ENCODE measurements at places on chromosomes 12 and 14.
A peak's percentile ranks its signal among the peaks of the same experiment; 100 is the strongest.

- no peak for DNase-seq
Observed at GRCh38 chr14:104989951-104990303, 4.3 kb downstream of the CLBA1 start.

DNA sequence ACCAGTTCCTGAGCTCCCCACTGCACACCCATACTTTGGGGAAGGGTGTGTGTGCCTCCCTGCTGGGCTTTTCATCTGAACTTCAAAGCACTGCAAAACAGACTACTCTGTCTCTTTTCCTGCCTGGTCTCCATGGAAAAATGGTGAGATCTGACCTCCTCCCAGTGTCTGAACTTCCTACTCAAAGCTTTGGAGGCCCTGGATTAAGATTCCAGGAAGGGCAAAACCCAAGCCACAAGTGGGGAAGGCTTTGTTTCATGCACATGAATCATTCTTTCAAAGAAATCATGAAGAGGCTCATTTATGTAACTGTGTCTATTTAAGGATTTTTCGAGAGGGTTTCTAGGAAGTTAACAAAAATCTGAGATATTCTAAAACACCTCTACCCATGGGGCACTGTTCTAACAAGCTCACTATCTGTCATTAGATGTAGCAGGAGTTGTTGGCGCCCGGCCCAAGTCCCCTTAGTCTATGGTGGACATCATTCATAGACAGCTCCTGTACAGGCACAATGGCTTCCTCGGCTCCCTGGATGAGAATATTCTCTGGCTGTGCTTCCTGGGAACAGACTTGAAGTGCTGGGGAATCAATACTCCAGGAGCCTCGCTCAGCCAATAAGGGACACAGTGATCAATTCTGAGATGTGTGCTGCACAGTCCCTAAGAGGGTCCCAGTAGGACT lies 224.0 kb downstream of the KTN1 start:
- no peak for DNase-seq

- no peak for DNase-seq
Observed at GRCh38 chr14:93970965-93971634, 5.3 kb downstream of the ASB2 start.

GRCh38 chr12:94170690-94171594 lies 22.6 kb downstream of the PLXNC1 start:
- DNase-seq: no peak

GRCh38 chr12:105741786-105742566 lies 396.8 kb downstream of the NUAK1 start:
- peak; percentile 71 for DNase-seq

DNA sequence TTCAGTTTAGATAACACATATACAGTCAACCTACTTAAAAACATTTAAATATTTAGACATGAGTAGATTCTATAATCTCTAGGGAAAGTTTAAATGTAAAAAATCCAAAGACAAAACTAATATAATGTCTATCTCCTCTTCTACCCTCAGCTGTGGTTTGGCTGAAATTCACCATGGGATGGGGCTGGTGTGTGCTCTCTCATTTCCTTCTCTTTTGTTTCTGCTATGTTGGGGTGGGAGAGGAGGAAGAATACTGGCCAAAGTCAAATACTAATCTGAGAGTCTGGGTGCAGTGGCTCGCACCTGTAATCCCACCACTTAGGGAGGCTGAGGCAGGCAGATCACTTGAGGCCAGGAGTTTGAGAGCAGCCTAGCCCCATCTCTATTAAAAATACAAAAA lies 1673.9 kb upstream of the SEL1L start:
- DNase-seq: no peak

GRCh38 chr12:57548488-57548887 lies 1.4 kb upstream of the KIF5A start:
- no peak for DNase-seq

- DNase-seq: peak; percentile 13
Observed at GRCh38 chr14:30874999-30875787, 834 bp downstream of the COCH start.

- DNase-seq: no peak
Observed at GRCh38 chr14:91277546-91278382, 33.3 kb upstream of the GPR68 start.

DNA sequence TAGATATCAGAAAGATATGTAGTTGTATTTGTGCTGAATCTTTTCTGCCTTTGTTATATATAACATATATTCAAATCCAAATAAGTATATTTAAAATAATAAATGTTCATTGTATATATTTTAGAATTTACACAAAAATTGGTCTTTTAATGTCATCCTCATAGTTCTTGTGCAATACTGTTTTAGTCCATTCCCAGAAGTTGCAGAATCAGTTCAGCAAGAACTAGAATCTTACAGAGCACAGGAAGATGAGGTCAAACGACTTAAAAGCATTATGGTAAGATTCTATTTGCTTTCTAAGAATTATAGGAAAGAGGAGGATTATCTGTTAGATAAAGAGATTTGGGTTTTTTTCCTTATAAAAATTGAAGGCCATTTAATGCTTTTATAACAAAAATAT lies 51.0 kb downstream of the SCFD1 start:
- DNase-seq: no peak

DNA sequence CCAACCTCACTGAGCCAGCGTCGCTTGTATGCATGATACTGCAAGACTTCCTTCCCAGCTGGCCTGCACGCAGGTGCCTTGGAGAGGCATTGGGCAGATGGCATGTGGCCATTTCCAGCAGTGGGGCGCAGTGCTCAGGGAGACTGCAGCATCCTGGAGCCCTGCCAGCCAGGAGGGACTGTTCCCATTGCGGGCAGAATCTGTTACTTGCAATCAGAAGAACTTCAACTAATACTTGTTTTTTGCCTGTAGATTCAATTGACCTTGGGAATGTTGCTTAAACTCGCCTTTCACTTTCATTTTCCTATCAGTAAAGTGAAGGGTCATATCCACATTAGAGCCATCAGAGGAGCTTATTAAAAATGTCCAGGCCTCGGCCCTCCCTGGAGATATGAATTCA lies 29.8 kb downstream of the ANKRD9 start:
- no peak for DNase-seq

DNA sequence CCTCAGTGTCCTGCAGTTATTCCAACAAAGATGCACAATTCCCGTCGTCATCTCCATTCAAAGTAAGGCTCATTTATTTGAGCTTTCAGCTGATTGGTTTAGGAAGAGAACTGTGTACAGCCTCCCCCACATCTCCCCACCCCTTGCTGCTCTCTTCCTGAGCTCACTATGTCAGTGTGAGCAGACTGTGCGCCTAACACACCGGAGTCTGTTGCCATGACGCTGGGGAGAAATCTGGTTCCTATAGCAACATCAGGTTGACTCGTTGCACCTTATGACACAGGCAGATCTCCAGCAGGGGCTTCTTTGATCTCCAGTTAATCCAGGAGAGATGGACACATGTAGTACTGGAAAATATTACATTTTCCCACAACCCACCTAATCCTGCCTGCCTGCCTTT lies 319.4 kb downstream of the CACNA1C start:
- no peak for DNase-seq

DNA sequence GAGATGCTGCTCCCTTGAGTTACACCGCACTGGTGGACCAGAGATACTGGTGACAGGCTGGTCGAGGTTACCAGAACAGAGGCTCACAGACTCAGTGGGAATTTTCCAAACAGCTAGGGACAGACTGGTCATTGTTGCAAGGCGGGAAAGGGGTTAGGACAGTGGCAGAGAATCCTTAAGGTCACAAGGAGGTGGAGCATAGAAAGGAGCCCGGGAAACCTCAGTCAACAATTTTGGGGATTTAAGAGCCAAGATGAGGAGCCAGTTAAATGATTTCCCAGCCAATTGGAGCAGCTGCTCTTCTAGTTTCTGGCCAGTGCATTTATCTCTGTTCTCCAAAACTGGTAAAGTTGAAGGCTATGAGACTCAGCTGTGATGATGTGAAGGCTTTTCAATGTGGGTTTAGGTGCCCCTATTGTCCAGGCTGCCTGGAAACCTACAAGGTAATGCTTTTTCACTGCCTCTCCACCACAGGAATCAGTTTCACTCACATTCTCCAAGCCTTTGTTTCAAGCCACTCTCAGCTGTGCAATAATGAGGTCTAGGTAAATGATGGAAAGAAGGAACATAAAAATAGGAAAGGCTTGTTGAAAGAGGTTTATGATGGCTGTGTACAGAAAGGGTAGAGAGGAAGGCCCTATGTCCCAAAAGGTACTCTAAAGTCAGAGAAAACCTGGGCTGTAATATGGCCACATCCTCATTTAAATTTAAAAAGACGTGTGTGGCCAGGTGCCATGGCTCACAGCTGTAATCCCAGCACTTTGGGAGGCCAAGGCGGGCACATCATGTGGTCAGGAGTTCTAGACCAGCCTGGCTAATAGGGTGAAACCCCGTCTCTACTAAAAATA lies 7.0 kb upstream of the TNS2 start:
- no peak for DNase-seq

GRCh38 chr12:132500142-132500855 lies 10.3 kb downstream of the FBRSL1 start:
- DNase-seq: no peak

DNA sequence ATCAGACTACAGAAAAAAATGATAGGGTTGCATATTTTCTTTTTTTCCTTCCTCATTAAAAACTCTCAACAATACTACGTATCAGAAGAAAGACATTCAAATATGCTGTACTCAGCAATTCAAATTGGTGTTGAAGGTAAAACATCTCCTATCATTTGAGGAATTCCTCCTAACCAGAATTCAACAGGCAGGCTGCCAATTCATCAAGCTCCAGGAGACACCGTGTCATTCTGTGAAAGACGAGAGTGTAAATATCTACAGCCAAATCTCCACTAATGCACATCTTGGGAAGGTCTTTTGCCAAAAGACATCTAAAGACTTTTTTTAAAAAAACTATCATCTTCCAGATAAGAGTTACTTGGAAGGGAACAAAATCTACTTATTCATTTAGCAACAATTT lies 26.6 kb downstream of the NT5DC3 start:
- no peak for DNase-seq

DNA sequence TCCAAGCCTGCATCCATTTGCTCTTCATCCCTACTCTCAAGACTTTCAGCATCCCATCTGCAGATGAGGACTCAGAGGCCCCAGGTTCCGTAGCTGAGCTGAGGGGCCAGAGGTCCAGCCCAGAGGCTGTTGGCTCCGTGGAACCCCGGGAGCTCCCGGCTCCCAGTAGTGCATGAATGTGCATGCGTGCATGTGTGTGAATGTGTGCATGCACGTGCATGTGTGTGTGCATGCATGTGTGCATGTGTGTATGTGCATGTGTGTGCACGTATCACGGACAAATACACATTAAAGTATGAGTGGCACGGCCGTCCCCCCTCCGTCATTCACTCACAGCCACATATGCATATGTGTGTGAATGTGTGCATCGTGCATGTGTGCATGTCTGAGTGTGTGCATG lies 149.9 kb downstream of the KIF26A start:
- no peak for DNase-seq

GRCh38 chr12:6959805-6960592 lies 8.8 kb downstream of the PTPN6 start:
- no peak for DNase-seq

DNA sequence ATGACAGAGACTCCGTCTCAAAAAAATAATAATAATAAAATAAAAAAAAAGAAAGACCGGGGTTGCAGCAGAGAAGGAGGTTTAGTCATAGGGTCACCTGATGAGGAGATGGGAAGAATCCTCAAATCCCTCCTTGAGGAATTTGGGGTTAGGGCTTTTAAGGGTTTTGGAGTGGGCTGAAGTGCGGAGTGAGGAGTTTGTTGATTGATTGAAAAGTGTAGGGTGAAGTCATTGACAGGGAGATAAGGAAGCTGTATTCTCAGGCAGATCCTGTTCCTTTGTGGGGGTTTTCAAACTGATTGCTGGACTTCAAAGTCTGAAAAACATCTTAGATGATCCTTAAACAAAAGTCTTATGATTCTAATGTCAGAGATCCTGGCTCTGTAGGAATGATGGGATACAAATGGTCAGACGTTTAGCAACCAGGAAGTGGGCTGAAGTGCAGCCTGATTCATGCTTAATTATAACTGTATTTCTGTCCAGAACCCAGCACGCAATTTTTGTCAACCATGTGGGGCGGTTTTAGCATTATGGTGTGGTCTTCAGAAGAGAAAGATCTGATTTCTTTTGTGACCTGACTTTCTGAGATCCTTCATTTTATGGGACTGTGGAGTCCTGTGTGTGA lies 16.0 kb downstream of the FNTB start:
- peak; percentile 59 for DNase-seq

DNA sequence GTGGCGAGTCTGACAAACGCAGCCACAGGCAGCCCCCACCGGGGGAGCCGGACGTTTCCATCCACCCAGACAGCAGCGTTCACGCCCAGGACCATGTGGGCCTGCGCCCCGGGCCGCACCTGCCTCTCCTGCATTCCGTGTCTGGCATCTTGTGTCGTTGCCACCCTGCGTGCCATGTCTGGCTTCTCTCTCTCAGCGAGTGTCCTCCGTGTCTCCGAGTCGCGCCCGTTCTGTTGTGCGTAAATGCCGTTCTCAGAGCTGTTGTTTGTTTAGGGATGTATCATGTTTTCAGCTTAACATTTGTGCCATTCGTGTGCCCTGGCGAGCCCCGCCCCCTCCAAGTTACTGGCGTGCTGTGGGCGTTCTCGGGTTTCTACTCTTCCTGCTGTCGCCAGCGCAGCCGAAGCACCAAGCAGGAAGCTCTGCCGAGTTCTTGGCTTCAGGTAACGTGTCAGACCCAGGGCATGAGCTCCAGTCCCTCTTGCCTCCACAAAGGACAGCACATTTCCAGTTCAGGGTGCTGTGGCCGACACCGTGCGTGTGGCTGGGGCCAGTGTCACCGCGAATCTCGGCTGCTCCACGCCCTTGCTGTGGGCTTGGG lies 34.6 kb downstream of the NOC4L start:
- no peak for DNase-seq

- DNase-seq: no peak
Observed at GRCh38 chr14:44453433-44454171, 53.5 kb downstream of the FSCB start.

DNA sequence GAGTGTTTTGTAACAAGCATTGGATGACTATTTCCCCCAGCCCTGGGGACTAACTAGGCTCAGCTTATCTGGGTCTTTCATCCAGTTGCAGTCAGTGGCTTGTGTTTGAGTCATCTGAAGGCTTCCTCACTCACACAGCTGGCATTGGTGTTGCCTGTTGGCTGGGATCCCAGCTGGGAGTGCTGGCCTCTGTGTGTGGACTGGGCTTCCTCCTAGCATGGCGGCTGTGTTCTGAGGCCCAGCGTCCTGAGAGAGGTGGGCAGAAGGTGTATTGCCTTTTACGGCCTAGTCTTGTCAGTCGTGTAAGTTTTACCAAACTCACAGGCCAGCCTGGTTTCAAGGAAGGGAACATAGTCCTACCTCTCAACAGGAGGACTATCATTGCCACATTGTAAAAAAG lies 28.3 kb upstream of the PPP2R5C start:
- DNase-seq: no peak

DNA sequence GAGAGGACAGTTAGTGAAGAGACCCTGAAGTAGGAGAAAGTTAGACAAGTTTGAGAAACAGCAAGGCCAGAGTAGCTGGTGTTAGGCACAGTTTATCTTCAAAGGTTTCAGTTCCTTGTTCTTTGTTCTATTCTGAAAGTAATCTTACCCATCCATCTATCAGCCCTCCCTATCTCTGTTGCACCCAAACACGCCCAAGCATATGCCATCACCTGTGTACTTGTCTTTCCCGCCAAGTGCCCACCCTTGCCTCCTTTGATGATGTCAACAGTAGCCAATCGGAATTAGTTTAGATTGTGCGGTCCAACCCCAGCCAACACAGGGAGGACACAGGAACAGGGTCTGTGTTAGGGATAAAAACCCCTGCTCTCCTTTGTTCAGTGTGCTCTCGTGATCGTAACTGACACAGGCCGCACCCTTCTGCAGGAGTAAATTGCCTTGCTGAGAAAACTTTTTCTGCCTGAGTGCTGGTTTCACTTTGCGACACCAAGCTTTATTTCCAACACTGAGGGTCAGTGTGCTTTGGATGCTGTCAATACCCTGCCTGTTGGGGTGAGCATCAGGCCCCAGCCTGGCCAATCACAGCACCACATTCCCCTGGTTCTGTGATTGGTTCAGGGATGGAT lies 4.7 kb upstream of the TMEM229B start:
- DNase-seq: no peak

All from GM03348 (cell line).